Fibroblast of the conjunctiva (primary cell): ENCODE measurements at places on chromosomes 2 and 18.
A peak's percentile ranks its signal among the peaks of the same experiment; 100 is the strongest.

DNA sequence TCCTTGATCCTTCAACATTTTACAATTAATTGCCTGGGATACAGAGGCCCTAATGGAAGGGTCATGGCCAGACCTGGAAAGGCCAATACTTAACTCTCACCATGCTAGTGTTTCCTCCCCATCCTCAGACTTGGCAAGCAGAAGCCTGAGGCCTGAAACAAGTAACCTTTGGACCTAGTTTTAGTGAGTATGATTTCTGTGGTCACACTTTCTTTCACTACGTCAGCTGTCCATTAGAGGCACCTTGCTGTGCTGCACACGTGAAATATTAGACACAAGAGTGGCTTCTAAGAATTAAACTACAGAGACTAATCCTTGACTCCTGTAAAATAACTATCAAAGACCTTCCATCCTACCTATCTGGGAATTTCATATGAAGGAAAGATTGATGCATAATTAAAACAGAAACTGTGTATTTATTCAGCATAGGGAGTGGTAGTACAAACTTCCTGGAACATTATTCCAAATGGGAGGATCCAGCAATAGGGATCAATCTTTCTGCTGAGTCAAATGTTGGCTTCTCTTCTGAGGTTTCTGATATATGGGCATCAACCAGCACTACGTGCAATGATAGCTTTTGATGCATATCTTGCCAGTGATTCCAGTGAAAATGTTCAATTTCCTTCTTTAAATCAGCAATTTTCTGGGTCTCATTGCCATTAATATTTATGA lies 249.7 kb downstream of the IKZF2 start:
- DNase-seq = no peak

- DNase-seq = no peak
Measured at GRCh38 chr18:63951302-63951705, 2.2 kb downstream of the HMSD start.

GRCh38 chr2:165839610-165840009 lies 45.6 kb upstream of the GALNT3 start:
- no peak for DNase-seq

DNA sequence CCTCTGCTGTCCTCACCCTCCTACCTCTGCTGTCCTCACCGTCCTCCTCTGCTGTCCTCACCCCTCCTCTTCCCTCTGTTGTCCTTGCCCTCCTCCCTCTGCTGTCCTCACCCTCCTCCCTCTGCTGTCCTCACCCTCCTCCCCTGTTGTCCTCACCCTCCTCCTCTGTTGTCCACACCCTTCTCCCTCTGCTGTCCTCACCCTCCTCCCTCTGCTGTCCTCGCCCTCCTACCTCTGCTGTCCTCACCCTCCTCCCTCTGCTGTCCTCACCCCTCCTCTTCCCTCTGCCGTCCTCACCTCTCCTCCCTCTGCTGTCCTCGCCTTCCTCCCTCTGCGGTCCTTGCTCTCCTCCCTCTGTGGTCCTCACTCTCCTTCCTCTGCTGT lies 11.8 kb downstream of the GAD1 start:
- DNase-seq = no peak

DNA sequence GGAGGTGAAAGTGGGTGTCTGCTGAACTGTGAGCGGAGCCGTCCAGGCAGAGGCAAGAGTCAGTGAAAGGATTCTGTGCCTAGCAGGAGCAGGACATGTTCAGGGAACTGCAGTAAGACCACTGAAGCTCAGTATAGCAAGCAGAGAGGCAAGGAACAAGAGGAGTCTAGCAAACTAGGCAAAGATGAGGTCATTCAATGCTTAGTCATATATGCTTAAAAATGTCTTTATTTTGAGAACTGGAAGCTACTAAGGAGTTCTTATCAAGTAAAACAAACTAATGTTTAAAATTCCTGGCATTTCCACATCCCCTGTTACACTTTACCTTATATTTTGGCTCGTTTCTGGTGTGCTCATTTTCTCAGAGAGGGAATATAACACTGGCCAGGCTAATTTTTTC lies 913.4 kb downstream of the CBLN2 start:
- no peak for DNase-seq

DNA sequence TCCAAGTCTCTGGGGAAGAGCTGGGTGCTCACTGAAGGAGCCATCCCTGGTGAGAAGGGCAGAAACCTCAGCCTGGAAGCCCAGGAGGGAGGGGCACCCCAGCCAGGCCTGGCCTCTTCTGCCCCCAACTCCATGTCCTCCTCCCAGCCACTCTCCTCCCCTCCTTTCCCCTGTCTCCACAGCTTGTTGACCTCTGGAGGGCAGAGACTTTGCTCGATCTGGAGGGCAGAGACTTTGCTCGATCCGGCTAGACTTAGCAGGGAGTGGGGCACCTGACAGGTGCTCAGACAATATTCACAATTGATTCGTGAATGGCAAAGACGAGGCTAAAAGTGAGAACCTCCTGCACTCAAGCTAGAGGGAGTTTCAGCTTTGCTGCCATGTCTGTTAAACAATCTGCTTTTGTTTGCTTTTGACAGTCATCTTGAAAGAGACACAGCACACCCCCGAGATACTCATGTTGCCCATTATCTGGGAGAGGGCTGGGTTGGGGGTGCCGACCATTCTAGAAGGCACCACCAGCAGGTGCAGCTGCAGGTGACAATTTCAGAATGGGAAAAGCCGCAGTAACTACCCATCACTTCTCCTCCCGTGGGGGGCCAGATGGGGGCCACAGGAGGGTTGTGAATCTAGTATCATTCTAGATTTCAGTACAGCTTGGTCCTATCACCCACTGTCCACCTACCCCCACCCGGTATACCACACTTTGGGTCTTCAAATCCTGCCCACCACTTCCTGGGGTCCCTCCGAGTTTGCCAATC lies 54.8 kb downstream of the DNMT3A start:
- no peak for DNase-seq

DNA sequence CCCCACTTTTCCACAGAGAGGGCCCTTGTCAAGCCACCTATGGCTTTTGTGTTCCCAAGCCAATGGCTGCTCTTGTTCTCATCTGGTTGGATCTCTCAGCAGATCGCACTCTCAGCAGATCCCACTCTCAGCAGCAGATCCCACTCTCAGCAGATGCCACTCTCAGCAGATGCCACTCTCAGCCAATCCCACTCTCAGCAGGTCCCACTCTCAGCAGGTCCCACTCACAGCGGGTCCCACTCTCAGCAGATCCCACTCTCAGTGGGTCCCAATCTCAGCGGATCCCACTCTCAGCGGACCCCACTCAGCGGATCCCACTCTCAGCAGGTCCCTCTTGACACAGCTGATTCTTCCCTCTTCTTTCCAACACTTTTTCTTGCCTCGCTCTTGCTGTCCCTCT lies 59.3 kb upstream of the MGAT4A start:
- no peak for DNase-seq

- DNase-seq = peak; percentile 31
Measured at GRCh38 chr2:171390941-171391516, 42.8 kb downstream of the METTL8 start.

GRCh38 chr2:240463274-240463865 lies 27.9 kb downstream of the GPC1 start:
- DNase-seq = no peak

DNA sequence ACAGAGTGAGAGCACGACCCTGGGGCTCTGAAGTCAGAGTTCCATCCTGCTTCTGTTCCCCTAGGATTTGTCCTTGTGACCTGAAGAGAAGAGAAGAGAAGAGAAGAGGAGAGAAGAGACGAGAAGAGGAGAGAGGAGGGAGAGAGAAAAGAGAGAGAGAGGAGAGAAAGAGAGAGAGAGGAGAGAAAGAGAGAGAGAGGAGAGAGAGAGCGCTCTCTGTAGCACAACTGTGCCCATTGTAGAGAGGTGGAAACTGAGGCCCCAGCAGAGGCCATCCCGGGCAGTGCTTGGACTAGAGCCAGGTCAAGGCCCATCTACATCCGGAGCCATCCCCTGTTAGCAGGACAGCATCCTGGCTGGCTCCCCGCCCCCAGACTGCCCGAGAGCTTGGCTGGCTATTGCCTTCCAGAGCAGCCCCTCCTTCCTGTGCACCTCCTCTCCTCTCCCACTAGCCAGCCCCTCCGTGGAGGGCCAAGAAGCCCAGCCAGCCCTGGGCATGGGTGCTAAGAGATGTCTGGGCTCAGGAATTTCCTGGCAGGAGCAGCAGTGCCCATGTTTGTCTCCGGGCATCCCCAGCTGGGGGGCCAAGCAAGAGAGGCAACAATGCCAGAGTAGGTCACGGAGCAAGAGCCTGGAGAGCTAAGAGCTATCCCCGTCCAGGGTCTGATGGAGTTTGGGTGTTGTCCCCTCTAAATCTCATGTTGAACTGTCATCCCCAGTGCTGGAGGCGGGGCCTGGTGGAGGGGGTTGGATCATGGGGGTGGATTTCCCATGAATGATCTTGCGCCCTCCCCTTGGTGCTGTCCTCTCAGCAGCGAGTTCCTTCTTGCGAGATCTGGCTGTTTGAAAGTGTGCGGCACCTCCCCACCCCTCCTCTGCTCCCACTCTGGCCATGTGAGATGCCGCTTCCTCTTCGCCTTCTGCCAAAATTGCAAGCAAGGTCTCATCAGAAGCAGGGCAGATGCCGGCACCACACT lies 18.2 kb upstream of the GPR55 start:
- DNase-seq = no peak

DNA sequence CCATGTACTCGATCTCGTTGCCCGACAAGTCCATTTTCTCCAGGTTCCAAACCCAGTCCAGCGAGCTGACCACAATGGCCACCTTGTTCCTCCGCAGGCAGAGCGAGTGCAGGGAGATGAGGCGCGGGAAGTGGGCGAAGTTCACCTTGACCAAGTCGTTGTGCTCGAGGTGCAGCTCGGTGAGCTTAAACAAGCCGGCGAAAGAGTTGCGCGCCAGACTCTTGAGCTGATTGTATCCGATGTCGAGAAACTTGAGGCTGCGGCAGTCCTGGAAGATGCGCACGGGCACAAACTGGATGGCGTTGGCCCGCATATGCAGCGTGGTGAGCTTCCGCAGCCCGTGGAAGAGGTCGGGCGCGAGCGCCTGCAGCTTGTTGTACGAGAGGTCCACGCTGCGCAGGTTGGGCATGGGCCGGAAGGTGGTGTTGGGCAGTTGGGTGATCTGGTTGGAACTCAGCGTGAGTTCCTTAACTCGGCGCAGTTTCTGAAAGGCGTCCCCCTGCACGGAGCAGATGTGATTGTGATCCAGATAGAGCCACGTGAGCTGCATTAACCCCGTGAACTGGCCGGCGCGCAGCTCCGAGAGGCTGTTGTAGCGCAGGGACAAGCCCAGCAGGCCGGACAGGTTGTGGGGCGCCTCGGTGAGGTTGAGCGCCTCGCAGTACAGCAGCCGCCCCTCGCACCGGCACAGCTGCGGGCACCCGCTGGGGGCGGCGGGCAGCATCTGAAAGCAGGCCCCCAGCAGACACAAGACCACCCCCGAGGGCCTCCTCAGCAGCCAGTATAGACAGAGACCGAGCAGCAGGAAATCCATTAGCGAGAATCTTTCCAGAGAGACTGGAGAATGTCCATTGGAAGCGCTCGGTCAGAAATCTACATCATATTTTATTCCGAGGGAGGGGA lies 1.3 kb downstream of the LRRTM1 start:
- DNase-seq = no peak

DNA sequence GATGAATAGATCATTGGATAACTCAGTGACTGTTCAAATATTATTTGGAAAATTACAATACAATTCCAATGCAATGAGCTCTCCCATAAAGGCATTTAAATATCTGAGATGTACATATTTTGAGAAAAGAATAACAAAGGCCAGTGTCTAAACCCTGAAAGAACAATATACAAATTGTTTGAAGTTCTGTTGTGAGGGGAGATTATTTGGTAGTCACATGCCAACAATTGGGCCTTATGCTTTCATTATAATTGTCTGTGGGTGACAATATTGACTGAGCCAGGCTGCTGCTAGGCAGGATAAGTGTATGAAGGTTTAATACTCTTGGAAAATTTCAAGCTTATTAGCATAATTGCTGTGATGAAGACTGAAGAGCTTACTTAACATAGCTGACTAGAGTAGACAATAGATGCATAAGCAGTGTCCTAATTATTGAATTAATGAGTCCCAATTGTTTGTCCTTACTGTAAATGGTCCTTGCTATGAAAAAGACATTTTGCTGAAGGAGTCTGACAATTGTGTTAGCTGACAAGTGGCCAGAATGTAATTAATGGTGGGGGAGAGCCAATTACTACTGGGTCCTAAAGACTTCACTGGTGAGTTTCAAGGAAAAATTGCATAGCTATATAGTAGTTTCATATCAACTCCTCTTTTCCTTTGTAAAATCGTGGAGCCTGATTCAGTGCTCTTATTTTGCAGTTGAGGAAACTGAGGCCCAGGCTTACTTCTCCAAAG lies 5.0 kb upstream of the SMAD2 start:
- DNase-seq = no peak

GRCh38 chr2:25215948-25216679 lies 47.7 kb upstream of the POMC start:
- DNase-seq = peak; percentile 43

- no peak for DNase-seq
Measured at GRCh38 chr2:59713577-59713976, 839.9 kb downstream of the BCL11A start.

- no peak for DNase-seq
Measured at GRCh38 chr2:53188851-53189510, 578.6 kb upstream of the CHAC2 start.

GRCh38 chr2:215883799-215884198 lies 129.6 kb downstream of the MREG start:
- DNase-seq = no peak

DNA sequence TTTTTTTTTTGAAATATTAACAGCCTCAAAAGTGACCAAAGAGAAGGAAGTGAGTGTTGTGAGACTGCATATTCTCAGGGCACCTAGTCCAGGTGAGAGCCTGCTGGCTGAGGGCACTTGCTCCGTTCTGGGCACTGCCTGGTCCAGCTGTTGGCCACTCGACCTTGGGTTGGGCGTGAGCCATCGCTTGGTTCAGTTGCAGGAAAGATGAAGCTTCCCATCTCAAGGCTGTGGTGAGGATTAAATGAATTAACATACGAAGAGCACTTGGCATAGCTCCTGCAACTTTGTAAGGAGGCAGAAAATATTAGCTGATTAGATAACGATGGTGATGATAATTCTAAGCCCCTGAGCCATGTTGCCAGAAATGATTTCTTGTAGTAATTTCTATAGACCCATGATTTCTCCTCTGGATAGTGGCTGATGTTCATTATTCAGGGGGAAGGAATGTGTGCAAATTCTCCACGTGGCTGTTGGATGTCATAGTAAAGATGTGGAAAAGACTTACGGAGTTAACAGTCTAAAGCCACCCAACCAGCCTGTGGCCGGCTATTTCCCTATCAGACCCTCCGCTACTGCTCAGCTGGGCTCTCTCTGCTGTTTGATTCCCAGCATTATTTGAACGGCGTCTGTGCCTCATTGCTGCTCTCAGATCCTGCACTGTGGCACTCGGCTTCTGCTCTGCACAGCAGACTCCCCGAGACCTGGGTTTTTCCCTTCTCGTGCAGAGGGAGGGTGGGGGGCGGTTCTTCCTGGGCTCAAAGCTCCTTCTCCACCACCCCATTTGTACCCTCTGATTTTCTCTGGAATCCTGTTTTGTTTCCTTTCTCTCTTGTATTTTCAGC lies 221.1 kb downstream of the GALR1 start:
- no peak for DNase-seq
